Pons (tissue), 1 donor: ENCODE measurements at places on chromosomes 12 and 14.

- no peak for DNase-seq
Observed at GRCh38 chr12:79775355-79776027, 84.7 kb upstream of the PAWR start.

- DNase-seq = no peak
Observed at GRCh38 chr14:101228949-101229541, 325.5 kb upstream of the RTL1 start.

- DNase-seq = no peak
Observed at GRCh38 chr12:45977620-45978019, 12.8 kb downstream of the SCAF11 start.

DNA sequence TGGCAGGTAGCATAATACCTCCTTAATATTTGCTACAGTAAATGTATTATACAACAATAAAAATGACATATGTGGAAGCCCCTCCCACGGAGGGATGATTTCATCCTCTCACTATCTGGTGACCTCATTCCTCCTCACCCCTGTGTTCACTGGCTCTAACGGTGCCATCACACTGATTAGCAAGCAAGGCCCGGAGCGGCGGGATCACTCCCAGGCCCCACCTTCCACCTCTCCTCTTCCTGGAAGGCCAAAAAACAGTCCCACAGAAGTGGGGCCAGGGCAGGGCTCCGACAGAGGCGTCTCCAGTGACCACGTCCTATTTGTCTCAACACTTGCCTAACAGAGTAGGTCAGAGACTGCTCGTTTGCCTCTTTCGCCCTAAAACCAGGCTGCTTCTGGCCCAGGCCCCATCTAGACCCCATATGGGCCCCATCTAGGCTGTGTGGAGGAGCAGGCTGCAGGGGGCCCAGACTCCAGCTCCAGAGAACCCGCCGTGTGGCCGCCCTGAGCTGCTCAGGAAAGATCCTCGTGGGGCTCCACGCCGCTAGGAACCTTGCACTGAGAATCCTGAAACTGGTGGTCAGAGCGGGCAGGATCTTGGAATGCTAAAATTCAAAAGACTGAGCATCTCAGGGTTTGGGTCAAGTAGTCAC, 3.7 kb downstream of the SELPLG start:
- DNase-seq = no peak

- DNase-seq = no peak
Observed at GRCh38 chr14:65549429-65549828, 136.9 kb downstream of the FUT8 start.

DNA sequence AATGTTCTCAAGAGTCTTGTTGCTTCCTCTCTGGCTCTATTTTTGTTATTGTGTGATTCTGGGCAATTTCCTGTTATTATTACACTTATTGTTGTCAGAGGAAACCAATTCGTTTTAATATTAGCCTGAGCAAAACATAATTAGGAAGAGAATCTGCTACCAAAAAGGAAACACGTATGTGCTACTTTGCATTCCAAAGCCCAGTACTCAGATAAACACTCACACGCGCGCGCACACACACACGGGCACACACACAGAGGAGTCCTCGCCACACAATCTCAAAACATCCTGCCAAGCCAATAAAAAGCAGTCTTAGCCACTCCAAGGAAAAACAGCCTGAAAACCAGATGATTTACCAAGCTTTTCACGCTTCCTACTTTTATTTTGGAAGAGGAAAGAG, 400.7 kb downstream of the NUAK1 start:
- no peak for DNase-seq

DNA sequence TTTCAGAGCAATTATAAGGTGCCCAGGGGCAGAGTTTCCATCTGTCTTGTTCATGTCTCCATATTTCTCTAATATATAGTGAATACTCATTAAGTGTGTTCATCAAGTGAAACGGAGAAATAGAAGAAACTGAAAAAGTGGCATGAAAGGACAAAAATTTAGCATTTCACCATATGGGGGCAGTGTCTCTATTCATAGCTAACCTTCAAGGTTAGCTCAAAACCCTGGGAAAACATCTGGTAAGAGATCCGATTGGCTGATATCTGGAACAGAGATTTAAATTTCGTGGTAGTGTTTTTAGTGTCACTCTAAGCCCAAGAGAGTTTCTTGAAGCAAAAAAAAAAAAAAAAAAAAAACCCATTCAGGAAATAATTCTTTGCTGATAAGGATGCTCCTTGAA, 367.5 kb downstream of the DAD1 start:
- no peak for DNase-seq

DNA sequence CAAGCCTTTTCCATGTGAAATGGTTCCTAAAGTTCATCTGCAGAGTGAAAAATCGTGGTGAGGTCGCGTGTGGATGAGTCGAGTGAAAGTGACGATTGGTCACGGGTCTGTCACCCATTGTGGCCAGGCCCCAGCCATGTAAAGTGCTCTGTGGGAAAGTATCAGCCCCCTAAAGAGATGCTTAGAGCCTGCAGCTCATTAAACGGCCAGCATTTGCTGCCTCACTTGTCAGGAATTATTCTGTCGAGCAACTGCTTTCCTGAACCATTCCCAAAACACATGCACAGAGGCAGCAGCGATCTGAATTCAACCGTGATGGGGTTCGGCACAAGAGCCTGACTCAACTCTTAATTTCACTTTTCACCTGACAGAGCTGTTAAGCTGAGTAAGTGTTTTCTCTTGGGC, 16.0 kb downstream of the DBX2 start:
- DNase-seq = no peak

- DNase-seq = no peak
Observed at GRCh38 chr12:62914443-62915203, 20.3 kb downstream of the PPM1H start.

- no peak for DNase-seq
Observed at GRCh38 chr14:41607304-41607775, 664 bp downstream of the LRFN5 start.
